GF-D8 (cell line): ENCODE measurements at places on chromosomes 7 and 10.

GRCh38 chr10:44195112-44196007 is 189.5 kb downstream of the CXCL12 start:
- DNase-seq = no peak

DNA sequence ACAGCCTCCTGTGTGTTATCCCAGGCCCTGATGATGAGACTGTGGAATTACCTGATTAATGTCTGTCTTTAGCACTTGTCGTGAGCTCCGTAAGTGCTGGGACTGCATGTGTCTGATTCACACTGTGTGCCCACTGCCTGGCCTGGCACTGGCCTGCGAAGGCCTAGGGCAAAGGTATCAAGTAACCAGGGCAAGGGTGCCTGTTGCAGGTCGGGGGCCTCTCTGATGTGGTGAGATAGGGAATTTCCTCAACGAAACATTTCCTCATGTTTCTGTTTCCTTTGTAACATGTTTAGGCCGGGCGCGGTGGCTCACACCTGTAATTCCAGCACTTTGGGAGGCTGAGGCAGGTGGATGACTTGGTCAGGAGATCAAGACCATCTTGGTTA is 50.4 kb downstream of the LHPP start:
- DNase-seq = no peak

DNA sequence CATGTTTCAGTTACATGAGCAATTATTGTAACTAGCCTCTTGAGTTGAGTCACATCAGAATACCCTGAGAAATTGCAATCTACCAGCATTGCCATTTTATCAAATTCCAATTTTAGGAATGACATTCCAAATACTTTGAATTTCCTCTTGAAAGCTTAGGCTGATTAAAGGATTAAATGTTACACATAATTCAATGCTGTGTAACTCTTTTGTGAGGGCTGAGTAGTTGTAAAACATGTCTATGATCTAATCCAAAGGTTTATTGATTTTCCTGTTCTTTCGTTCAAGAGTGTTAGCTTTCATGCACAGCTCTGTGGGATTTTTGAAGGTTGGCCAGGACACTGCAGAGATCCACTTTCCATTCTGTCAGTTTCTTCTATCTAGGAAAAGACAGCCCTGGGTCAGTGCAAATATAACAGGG is 193.1 kb downstream of the SORCS1 start:
- no peak for DNase-seq

DNA sequence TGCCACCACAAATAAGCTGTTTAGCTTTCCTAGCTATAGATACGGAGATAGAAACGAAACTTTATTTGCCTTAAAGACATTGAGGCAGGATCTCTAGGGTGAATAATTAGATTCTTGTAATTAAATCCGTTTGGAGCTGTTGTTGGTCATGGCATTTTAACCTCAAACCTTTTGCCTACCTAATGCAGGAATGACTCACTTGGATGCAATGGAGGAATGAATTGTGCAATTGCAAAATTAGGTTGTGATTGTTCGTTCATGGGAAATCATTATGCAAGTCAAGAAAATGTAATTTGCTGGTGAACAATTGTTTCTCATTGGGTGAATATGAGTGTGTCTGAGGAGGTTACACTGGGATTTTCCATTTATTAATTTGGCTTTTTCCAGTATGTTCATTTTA is 703.5 kb downstream of the GATA3 start:
- DNase-seq = no peak

DNA sequence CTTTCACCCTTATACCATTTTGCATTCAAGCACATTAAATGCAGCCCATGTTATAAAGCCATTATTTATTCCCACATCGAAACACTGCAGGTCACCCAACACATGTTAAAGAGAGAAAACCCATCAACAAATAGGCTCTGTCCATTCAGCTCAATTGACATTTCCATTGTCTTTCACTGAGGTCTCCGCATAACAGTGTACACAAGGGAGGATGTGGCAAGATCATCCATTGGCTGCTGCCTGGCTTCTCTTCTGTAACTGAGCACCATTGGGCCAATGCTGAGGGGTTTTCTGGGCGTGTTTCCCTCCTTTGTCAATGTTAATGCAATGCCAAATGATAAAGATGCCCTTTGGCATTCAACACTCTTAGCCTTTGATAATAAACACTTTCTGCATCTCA is 278.1 kb upstream of the SP4 start:
- no peak for DNase-seq

DNA sequence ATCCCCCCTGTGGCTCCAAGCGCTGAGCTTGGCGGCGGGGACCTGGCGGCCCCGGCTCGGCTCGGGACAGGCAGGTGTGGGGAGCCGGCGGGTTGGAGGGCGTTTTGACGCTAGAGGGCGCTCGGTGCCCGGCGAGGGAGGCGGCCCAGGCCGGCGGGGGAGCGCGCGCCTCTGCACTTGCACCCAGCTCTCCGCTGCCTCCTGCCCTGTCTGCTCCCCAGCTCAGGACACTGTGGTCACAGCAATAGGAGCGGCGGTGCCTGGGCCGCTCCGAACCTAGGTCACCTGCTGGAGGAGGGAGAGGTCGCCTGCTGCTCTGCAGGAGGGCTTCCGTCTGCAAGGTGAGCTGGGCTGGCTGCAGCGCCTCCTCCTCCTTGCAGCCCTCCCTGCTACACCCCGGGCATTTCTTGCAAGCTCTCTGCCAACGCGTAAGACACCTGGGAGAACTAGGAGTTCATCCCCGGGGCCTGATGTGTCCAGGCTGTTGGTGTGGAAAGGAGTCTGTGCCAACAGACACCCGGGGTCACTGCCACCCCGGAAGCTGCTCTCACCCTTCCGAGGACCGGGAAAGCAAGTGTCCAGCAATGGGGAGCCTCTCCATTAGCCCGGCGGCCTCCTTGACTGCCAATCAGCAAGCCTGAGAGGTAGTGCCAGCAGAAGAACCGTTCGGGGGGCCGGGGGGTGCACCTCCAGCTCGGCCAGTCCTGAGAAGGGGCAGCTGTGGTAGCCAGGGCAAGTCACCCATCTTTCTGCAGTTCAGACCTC is 620.4 kb downstream of the GALNT17 start:
- DNase-seq = no peak

GRCh38 chr10:104293011-104293410 is 24.0 kb downstream of the GSTO2 start:
- no peak for DNase-seq

- DNase-seq = no peak
These were observed 262.2 kb downstream of the WDR11 start for GRCh38 chr10:121113385-121113696.

- no peak for DNase-seq
These were observed 712.2 kb upstream of the GHITM start for GRCh38 chr10:83427101-83427500.

- peak; percentile 8 for DNase-seq
These were observed 33.9 kb downstream of the ENTPD1 start for GRCh38 chr10:95789902-95790301.

- no peak for DNase-seq
These were observed 17.9 kb downstream of the SH3PXD2A start for GRCh38 chr10:103837370-103838069.

- peak; percentile 73 for DNase-seq
These were observed 988 bp upstream of the EN2 start for GRCh38 chr7:155456738-155457543.

- DNase-seq = no peak
These were observed 125.1 kb downstream of the PLXNA4 start for GRCh38 chr7:132451161-132451560.

DNA sequence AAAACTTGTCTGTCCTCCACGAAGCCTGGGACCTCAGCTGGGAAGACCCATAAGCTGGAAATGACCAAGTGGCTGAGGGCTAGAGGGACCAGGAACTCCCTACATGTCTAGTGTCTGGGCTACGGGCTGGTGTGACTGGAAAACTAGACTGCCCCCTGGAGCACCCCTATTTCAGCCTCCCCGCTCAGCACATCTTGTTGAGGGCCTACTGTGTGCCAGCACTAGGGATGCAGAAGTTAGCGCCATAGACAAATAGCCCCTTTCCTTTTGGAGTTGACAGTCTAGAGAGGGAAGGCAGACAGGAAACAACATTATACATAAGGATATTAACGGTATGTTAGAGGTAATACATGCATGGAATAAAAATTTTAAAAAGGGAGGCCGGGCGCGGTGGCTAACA is 74.5 kb downstream of the TEX36 start:
- no peak for DNase-seq

DNA sequence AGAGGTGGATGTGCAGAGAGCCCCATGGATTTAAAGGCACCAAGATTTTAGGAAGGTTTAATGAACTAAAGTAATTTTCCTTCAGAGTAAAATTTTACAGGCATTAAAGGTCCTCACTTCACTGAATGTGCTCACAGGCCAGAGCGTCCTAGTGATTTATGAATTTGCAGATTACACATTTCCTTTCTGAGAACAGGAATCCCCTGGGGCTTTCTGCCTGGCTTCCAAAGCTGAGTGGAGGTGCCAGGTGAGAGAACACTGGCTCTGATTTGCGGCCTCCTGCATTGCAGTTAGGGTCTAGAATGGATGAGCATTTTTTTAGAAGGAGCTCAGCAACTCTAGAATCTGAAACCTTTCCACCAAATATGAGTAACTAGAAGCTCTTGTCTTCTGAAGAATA is 194.3 kb downstream of the SORCS3 start:
- DNase-seq = no peak

DNA sequence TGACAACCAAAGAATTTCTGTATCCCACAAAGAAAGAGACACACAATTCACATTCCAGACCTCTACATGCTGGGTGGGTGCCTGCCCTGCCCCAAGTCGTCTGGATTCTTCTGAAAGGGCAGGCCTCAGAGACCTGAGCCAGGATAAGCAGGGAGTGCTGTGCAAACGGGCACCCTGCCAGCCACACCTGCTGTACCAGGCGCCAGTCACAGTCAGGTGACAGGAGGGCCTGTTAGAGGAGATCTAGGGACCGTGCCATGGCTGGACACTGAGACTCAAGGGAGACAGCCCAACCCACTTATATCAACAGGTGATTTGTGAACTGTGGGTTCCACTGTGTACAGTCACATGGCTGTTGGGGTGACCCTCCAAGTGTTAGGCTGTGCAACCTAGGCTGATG is 103.1 kb upstream of the AFAP1L2 start:
- no peak for DNase-seq
